ENCODE measurements at places on chromosomes 12 and 14.

- DNase-seq, result peak; percentile 66
These were observed 24.3 kb upstream of the RPLP0 start for GRCh38 chr12:120225200-120225558.

GRCh38 chr12:123840765-123841425 is 78.8 kb downstream of the DNAH10 start:
- DNase-seq, result no peak

GRCh38 chr12:1188016-1188415 is 197.0 kb downstream of the ERC1 start:
- DNase-seq, result no peak

DNA sequence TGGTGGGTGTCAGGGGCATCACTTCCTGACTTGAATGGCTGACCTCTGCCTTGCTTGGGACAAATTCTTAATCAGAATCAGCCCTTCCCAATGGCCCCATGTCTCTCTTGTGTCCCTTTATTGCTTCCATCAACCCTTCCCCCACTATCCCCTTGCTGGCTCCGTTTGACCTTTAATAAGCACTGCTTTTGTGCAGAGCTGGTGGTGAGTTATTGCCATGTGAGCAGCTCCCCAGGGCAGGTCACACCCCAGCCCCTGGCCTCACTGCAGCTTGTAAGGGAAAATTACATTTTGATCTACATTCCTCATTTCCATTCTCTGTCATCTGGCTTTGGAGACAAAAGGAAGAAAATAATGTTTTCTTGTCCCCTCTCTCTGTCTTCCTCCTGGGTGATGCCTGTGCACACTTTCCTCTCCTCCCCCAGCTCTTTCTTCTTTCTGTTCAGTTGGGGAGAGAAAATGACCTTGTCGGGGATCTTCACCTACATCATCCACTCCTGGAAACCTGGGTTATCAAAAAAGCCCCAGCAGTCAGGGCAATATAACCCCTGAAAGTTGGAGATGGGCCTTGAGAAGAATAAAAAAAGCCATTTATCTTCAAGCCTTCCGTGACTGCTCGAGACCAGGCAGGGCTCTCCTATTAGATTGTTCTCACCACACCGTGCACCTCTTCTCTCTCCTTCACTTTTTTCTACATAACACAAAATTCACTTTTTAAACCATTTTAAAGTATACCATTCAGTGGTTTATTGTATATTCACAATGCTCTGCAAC is 100.4 kb upstream of the SRRM4 start:
- DNase-seq, result no peak

DNA sequence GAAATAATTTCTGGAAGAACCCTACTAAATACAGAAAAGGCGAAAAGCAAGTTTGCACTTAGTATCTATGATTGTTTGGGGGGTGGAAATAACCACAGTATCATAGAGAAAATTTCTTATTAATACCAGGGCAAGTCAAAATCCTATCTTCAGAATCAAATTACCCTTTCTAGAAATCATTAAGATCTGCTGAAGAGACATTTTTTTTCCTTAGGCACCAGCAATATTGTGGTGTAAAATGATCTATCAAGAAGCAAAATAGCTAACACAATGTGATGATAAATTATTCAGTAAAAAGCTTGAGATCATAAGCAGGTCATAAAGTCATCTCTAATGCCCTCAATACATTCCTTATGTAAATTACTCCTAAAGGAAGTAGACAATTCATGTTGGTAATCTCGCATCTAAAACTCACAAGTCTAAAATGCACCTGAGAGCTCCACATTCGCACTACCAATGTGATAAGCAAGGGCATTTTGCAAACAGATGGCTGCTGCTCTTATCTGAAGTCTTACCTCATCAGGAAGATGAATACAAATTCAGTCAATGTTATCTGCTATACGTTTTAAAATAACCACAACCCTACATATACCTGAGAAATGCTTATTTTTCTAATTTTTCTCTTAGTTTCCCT is 14.6 kb downstream of the HEATR5A start:
- no peak for DNase-seq

DNA sequence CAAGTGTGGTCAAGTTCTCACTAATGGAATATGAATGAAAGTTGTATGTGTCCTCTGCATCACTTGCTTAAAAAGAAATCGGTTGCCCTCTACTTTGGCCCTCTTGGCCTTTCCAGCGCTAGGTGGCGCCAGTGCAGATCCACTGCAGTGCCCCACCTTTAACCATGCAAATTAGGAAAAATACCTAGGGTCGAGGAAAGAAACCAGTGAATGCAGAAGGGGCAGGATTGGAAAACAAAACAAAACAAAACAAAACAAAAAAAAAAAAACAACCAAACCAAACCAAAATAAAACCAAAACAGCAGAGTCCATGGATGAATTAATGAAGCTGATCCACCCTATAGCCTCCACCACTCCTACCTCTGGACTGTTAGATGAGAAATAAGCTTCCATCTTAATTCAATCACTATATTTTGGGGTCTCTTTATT is 12.9 kb upstream of the NEMF start:
- peak; percentile 95 for DNase-seq

GRCh38 chr14:25121337-25122129 is 71.6 kb upstream of the STXBP6 start:
- DNase-seq, result no peak

DNA sequence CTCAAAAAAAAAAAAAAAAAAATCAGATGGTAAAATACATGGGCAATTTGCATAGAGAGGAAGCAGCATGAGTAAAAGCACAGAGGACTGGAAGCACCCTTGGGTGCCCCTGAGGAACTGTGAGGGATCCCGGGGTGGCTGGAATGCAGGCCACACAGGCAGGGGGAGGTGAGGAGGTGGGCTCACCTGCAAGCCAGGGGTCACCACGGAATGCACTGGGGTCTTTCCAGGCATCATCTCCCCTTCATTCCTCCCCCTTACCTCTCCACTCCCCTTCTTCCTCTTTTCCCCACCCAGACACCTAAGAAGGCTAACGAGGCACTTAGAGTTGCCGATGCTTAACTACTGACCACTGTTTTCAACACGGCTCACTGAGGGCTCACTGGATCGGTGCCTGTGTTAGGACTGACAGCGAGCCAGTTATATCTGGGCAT is 14.4 kb upstream of the HIP1R start:
- no peak for DNase-seq

DNA sequence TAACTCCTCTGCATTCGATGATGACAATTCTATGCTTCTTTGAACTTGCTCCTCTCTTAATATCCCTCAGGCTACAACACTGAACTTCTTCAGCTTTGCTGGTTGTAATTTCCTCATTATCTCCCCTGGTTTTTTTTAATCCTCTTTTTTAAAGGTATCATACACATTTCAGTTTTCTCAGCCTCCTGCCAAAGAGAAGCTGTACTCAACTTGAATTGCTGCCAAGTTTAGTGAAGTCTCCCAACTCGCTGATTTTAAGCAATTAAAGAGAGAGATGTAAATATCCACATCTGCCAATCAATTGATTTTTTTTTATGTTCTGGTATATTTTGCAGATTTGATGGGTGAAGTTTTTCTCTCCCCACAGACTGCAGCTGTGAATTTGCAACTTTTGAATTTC is 817.8 kb downstream of the GALC start:
- no peak for DNase-seq

- no peak for DNase-seq
These were observed 23.8 kb downstream of the ANO2 start for GRCh38 chr12:5921027-5921909.

Data from Peyer's patch (tissue), 4 donors.